ENCODE measurements at places on chromosomes 7 and 10. TPM values are rescaled to one million over a fixed set of nuclear protein-coding genes. Genes with fewer than 3 reads are reported as not detected.

DNA sequence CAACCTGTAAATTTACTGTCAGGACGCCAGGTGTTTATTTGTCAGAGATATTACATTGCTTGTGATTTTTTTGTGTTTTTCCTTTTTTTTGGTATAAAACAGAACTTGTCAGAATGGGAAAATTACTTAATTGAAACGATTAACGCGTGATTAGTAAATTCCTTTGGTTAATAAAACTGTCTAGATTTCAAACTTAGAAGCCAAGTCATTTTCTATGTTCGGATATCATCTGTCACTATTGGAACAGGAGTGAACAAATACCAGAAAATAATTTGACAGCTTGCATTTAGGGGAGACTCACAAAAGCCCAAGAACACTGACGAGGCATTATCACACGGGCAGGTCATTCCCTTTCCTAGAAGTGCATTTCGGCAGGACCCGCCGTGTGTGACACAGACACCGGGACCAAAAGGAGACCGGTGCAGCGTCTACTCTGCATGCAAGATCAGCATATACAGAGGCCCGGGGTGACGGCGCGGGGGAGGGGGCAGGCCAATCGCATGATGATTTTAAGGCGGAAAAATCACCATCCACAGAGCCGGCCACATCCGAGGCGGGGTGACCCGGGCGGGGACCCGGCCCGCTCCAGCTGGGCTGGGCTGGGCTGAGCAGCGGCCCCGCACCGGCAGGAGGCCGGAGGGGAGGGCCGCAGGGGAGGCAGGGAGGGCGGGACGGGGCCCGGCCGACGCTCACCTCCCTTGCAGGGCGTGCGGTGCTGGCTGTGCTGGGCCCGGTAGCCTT, 841 bp downstream of the GLUD1 start:
- peak; percentile 49 for DNase-seq

DNA sequence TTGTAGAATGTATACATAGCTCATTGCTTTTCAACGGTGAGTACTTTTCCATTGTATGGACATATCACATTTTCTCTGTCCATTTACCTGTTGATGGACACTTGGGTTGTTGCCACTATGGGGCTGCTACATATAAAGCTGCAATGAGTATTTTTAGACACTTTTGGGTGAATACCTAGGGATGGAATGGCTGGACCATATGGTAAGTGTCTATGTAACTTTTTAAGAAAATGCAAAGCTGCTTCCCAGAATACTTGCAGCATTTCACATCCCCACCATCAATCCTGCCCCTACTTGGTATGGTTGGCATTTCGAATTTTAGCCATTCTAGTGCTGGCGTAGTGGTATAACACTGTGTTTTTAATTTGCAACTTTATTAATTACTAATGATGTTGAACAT, 274.6 kb downstream of the TNS3 start:
- DNase-seq: no peak

- DNase-seq: no peak
These were observed 14.4 kb downstream of the NUDT1 start for GRCh38 chr7:2256306-2257045.

GRCh38 chr10:650441-650851, 39.0 kb downstream of the DIP2C start:
- no peak for DNase-seq

DNA sequence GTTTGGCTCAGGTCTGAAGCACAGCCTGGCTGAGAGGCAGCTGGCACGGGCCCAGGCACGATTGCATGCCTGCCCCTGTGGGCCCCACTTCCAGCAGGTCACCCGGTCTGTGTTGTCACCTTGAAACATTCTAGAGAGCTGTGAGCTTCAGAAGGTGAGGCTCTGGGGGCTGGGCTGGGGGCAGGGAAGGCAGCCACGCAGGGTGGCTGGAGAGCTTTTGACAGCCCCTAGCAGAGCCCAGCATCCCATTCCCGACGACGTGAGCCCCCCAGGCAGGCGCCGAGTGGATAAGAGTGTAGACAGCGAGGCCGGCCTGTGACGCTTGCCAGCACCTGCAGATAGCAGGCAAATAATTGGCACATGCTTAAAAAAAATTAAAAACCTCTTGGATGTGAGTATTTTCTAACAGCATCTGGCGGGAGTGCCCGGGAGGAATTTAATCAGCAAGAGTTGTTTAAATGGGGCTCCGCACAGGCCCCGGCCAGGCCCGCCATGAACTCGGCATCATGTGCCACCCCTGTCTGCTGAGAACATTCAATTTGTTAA, 212.0 kb upstream of the TBX20 start:
- no peak for DNase-seq

SPDYE2B gene
- not detected for total RNA-seq

CASTOR2 gene
- 2.5 TPM for total RNA-seq

GRM3 gene
- 0.05 TPM for total RNA-seq
